ENCODE measurements at places on chromosomes 12 and 14.

DNA sequence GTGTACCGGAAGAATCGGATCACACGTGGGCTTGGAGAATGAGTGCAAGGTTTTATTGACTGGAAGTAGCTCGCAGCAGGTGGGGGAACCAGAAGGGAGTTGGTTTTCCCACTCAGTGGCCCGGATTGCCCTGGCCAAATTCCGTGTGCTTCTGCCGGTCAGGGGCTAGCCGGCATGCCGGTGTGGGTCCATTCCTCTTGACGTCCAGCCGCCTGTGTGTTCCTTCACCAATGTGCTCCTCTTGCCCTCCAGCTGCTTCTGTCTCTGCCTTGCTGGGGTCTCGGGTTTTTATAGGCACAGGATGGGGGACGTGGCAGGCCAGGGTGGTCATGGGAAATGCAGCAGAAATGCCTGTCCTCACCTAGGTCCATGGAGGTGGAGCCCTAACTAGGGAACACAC is 11.0 kb downstream of the MYRFL start:
- no peak for DNase-seq

GRCh38 chr12:52439845-52440244 is 5.7 kb upstream of the KRT75 start:
- no peak for DNase-seq

DNA sequence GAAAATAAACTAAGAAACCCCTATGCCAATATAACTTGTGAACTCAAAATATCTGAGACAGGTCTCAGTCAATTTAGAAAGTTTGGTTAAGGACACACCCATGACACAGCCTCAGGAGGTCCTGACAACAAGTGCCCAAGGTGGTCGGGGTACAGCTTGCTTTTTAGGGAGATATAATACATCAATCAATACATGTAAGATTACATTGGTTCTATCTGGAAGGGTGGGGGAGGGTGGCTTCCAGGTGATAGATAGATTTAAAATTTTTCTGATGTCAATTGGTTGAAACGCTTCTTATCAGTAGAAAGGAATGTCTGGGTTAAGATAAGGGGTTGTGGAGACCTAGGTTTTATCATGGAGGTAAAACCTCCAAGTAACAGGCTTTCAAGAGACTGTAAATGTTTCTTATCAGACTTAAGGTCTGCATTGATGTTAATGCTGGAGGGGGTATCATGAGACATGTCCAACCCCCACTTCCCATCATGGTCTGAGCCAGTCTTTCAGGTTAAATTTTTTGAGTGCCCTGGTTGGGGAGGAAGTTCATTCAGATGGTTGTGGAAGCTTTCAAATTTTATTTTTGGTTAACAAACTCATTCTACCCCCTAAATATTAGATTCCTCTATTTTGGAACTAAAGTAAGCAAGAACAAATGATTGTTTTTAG is 82.0 kb upstream of the RASSF8 start:
- no peak for DNase-seq

- no peak for DNase-seq
Measured at GRCh38 chr12:8887285-8887715, 27.0 kb upstream of the PHC1 start.

- no peak for DNase-seq
Measured at GRCh38 chr12:57145460-57146059, 1.9 kb downstream of the LRP1-AS start.

GRCh38 chr12:58285551-58285950 is 344.2 kb downstream of the ATP23 start:
- no peak for DNase-seq

GRCh38 chr12:107122452-107122958 is 29.2 kb upstream of the CRY1 start:
- no peak for DNase-seq

- DNase-seq: no peak
Measured at GRCh38 chr12:53935383-53936341, 3.0 kb upstream of the HOXC13 start.

GRCh38 chr14:98906123-98906995 is 365.6 kb downstream of the BCL11B start:
- DNase-seq: no peak

- DNase-seq: no peak
Measured at GRCh38 chr14:28340816-28341215, 425.8 kb upstream of the FOXG1 start.

DNA sequence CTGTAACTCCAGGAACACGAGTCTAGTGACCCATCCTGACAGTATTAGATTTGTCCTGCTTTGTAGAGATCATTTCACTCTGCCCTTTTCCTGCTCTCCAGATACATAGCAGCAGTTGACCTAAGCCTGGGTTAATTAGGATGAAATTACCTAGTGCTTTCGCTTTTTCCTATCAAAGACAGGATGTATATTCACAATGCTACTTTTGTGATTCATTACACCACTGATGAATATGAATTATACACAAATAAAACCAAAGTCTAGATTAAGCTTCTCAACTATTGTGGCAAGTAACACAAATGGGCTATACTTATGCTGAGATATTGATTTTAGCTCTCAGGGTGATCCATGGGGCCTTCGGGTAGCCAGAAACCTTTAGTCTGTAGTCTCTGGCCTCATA is 17.9 kb downstream of the CERS5 start:
- DNase-seq: no peak

DNA sequence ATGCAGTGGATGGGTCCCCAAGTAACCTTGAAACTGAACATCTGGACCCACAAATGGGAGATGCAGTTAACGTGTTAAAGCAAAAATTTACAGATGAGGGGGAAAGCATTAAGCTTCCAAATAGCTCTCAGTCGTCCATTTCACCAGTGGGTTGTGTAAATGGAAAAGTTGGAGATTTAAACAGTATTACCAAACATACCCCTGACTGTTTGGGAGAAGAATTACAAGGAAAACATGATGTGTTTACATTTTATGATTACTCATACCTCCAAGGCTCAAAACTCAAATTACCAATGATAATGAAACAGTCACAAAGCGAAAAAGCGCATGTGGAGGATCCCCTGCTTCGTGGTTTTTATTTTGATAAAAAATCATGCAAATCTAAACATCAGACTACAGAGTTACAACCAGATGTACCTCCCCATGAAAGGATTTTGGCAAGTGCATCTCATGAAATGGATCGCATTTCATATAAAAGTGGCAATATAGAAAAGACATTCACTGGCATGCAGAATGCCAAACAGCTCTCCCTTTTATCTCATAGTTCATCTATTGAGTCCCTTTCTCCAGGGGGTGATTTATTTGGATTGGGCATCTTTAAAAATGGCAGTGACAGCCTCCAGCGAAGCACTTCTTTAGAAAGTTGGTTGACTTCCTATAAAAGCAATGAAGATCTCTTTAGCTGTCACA is 116.6 kb upstream of the NPAS3 start:
- DNase-seq: no peak
